ENCODE measurements at places on chromosomes 1 and 21.

DNA sequence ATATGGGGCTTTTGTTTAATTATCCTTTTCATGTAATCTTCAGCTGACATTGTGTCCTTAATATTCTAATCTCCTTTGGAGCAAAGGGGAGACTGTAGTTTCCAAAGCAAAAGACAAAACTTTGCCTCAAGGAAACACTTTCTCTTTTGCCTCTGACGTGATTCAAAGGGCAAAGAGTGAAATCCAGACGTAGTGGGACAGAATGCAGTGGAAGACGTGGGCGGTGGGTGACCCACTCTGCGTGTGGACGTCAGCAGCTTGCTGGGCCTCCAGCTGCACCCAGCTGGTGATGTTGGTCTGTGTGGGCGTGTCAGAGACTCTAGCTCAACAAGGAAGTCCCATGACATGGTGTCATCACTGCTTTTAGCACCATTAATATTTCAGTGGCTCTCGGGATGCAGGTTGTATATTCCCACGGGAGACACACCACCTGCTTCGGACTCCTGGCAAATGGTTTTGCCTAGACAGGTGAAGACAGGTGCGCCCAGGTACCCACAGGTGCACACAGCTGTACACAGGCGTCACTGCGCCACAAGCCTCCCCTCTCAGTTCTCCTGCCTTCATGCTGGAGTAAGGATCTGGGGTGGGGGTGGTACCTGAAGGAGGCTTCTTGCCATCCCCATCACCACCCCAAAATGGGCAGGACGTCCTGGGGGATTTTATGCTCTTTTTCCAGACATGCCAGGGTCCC lies 292.1 kb upstream of the VAMP3 start:
- no peaks in the 10 kb centered on the region for H3K27me3 ChIP-seq
- no peak overlapping the region for H3K27ac ChIP-seq
- no peaks in the 10 kb centered on the region for H3K4me1 ChIP-seq
- DNase-seq: no peak
- H3K36me3 ChIP-seq: no peaks in the 10 kb centered on the region

GRCh38 chr1:245245021-245245667 lies 90.4 kb downstream of the KIF26B start:
- DNase-seq: no peak
- H3K4me1 ChIP-seq: no peaks in the 10 kb centered on the region
- H3K4me3 ChIP-seq: no peak overlapping the region
- no peaks in the 10 kb centered on the region for H3K36me3 ChIP-seq
- H3K27me3 ChIP-seq: no peaks in the 10 kb centered on the region

- peaks cover 36% of the 10 kb centered on the region for H3K36me3 ChIP-seq
- peaks cover 15% of the 10 kb centered on the region for H3K4me1 ChIP-seq
- DNase-seq: no peak
- H3K27me3 ChIP-seq: no peaks in the 10 kb centered on the region
Measured at GRCh38 chr21:39221282-39221996, 38.2 kb upstream of the PSMG1 start.

DNA sequence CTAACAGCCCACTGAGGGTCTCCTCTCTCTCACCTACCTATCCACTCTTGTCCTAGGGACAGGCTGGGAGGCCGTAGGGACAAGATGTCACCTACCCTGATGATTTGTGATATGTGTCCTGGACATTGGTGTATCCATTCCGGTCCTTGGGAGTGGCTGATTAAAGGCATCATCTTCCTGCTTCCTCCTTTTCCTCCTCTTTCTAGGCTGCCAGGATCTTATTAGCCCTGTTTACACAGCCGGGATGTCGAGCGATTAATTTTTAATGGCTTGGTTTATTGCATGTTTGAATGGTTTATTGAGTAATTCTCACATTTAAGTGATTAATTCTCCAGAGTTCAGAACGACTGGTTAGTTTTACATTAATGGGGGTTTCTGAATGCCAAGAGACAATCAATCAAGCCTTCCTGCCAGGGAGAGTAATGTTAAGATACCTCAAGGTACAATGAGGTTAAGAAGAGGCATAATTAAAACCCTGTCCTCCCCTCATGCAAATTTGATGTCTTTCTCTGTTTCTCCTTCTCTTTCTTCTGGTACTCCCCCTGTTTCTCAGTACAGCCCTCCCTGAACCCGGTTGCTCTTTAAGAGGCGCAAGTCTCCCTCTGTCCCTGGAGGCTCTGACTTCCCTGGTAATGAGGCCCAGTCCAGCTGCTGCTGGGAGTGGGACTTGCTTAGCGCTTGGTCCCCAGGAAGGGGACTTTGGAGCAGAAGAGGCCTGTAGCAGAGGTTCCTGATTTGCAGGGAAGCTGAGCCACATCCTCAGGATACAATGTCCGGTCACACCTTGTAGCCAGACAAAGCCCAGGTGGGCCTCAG lies 50.9 kb downstream of the ACTL8 start:
- H3K4me3 ChIP-seq: no peak overlapping the region
- no peaks in the 10 kb centered on the region for H3K27me3 ChIP-seq
- H3K4me1 ChIP-seq: no peaks in the 10 kb centered on the region
- DNase-seq: no peak
- H3K36me3 ChIP-seq: no peaks in the 10 kb centered on the region
- H3K27ac ChIP-seq: no peak overlapping the region

DNA sequence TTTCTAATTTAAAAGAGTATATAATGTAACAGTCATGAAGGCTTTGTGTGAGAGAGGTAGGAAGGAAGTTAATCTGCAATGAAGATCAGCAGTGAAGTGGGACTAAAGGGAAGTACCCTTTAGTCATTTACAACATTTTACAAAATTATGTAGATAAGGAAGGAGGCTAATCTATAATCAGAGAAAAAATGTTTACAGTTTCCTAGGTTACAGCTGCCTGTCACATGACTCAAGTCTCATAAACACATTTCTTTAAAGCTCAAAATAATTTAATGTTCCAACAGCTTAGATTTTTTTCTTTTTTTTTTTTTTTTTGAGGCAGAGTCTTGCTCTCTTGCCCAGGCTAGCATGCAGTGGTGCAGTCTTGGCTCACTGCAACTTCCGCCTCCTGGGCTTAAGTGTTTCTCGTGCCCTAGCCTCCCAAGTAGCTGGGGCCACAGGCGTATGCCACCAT lies 26.2 kb upstream of the CAP1 start:
- no peak overlapping the region for H3K27ac ChIP-seq
- no peak overlapping the region for H3K4me3 ChIP-seq
- DNase-seq: no peak
- H3K36me3 ChIP-seq: peaks cover 2% of the 10 kb centered on the region

GRCh38 chr1:117045644-117046043 lies 14.5 kb upstream of the TTF2 start:
- DNase-seq: no peak
- no peak overlapping the region for H3K27ac ChIP-seq
- peaks cover 33% of the 10 kb centered on the region for H3K4me1 ChIP-seq
- no peaks in the 10 kb centered on the region for H3K27me3 ChIP-seq

DNA sequence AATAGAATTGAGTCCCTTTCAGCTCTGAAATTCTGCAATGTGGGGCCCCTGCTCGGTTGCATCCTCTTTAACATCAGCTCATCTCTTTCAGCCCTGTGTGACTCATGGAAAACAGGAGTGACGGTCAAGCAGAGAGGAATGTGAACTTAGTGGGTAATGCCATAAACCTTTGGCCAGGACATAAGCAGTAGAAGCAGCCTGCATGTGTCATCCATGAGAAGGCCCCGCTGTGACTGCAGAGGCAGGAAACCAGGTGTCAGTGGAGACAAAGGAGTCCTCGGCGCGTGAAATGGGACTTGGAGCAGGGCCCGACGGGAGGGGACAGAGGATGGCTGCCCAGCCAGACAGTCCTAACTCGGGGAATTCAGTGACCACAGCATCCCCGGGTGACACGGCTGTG lies 21.1 kb upstream of the EPHB2 start:
- no peak for DNase-seq
- H3K4me3 ChIP-seq: no peak overlapping the region
- H3K4me1 ChIP-seq: no peaks in the 10 kb centered on the region
- H3K27me3 ChIP-seq: peaks cover 8% of the 10 kb centered on the region
- H3K27ac ChIP-seq: no peak overlapping the region

DNA sequence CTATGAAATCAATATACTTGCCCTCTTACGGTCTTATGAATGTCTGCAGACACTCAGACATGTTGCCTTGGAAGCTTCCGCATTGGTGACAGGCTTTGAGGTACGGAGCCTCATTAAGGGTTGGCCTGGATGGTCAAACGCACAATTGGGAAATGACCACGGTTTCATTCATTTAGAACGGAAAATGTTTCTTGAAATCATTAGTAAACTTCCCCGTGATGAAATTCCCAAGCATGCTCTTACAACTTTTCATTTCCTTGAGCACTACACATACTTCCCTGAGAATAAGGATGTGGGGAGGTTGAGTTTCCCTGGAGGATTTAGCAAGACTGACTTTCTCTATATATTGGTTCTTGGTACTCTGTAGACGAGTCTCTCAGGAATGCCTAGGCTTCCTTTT lies 146.3 kb downstream of the HLX start:
- no peak overlapping the region for H3K4me3 ChIP-seq
- no peaks in the 10 kb centered on the region for H3K36me3 ChIP-seq
- no peak overlapping the region for H3K27ac ChIP-seq

- no peak for DNase-seq
- H3K4me3 ChIP-seq: no peak overlapping the region
- H3K27ac ChIP-seq: no peak overlapping the region
Measured at GRCh38 chr1:61776091-61776490, 33.8 kb downstream of the PATJ start.

- peaks cover 12% of the 10 kb centered on the region for H3K36me3 ChIP-seq
- peaks cover 82% of the 10 kb centered on the region for H3K4me1 ChIP-seq
- peak overlapping the region; percentile 55 for H3K4me3 ChIP-seq
- DNase-seq: peak; percentile 25
Measured at GRCh38 chr1:26723013-26723991, 27.5 kb downstream of the ARID1A start.

DNA sequence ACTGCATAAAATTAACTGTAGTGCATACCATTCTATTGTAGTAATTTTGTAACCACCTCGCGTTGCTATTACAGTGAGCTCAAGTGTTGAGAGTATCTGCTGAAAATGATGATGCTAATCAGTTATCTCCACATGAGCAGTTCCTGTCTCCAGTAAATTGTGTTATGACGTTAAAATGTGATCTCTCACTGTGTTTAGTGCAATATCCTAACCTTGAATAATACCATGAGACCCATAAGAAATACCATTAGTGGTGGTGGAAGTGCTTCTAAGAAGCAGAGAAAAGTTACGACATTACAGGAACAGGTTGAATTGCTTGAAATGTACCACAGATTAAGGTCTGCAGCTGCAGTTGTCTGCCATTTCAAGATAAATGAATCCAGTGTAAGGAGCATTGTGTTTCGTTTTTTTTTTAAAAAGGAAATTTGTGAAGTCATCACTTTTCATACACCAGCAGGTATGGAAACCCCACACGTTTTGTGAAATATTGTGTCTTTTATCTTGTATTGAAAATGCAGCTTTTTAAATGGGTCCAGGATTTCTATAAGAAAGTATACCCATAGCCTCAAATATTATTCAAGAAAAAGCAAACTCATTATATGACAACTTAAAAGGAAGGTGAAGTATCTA lies 72.5 kb downstream of the ANGPTL1 start:
- H3K4me3 ChIP-seq: no peak overlapping the region
- no peaks in the 10 kb centered on the region for H3K27me3 ChIP-seq
- no peak overlapping the region for H3K27ac ChIP-seq
- no peak for DNase-seq

DNA sequence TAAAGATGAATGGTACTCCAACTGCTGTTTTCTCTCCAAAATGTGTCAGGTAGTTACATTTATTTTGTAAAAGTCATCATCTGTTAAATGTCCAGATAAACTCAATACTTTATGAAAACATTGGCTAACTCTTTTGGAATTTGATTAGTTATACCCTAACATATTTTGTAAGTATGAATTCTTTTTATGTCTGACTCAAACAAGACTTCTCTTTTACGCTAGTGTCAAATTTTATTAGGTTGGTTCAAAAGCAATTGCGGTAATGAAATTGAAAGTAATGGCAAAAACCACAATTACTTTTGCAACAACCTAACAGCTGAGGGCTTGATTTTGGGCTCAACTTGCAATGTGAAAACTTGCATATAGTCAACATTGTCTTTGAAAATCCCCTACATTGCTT lies 41.0 kb upstream of the USP25 start:
- no peaks in the 10 kb centered on the region for H3K4me1 ChIP-seq
- DNase-seq: no peak
- H3K27ac ChIP-seq: no peak overlapping the region
- no peak overlapping the region for H3K4me3 ChIP-seq

DNA sequence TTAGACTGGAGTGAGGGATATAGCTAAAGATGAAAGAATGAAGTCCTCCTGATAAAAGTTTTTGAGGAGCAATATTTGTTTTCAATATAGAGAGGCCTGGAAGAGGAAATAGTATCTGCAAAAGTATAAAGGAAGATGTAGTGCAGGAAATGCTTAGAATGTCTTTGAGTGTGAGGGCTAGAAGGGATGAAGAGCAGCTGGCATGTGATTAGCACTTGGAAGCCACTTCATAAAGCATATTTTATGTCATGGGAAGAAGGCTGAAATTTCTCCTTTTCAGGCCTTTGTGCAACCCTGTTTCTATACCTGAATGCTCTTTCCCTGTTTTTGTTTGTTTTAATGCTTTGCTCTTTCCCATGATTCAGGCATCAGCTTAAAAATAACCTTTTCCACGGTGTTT lies 323.3 kb upstream of the DEPDC1 start:
- no peak overlapping the region for H3K27ac ChIP-seq
- H3K36me3 ChIP-seq: no peaks in the 10 kb centered on the region
- no peaks in the 10 kb centered on the region for H3K4me1 ChIP-seq
- DNase-seq: no peak
- H3K27me3 ChIP-seq: no peaks in the 10 kb centered on the region

DNA sequence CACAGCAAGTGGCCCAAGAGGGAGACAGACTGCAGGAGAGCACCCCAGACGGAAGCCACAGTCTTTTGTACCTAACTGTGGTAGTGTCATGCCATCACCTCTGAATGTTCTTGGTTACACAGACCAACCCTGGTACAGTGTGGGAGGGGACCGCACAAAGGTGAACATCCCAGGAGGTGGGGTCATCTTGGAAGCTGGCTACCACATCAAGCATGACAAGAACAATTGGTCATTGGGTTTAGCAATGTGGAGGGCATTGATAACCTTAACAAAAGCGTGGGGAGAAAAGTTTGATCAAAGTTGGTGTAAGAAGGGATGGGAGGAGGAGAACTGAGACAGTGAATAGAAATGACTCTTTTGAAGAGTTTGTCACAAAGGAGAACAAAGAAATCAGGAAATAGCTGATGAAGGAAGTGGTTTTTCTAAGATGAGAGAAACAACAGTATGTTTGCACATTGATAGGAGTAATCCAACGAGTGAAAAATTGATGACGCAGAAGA lies 87.1 kb upstream of the CACNA1E start:
- no peaks in the 10 kb centered on the region for H3K27me3 ChIP-seq
- H3K4me3 ChIP-seq: no peak overlapping the region
- no peaks in the 10 kb centered on the region for H3K36me3 ChIP-seq
- DNase-seq: peak; percentile 41
- no peak overlapping the region for H3K27ac ChIP-seq

- H3K36me3 ChIP-seq: no peaks in the 10 kb centered on the region
- DNase-seq: no peak
- H3K4me1 ChIP-seq: no peaks in the 10 kb centered on the region
Measured at GRCh38 chr21:38060533-38060932, 144.3 kb upstream of the KCNJ6 start.

GRCh38 chr1:224435318-224435763 lies 744 bp upstream of the WDR26 start:
- H3K27ac ChIP-seq: peak overlapping the region; percentile 95
- peaks cover 19% of the 10 kb centered on the region for H3K36me3 ChIP-seq
- H3K27me3 ChIP-seq: no peaks in the 10 kb centered on the region
- peak; percentile 8 for DNase-seq
- H3K4me3 ChIP-seq: peak overlapping the region; percentile 92
